ENCODE measurements at places on chromosomes 13 and 19.
A peak's percentile ranks its signal among the peaks of the same experiment; 100 is the strongest.

GRCh38 chr19:35088131-35088913, 27.3 kb upstream of the FXYD3 start:
- DNase-seq, result no peak

GRCh38 chr13:40172149-40172591, 494.3 kb downstream of the FOXO1 start:
- DNase-seq, result no peak

DNA sequence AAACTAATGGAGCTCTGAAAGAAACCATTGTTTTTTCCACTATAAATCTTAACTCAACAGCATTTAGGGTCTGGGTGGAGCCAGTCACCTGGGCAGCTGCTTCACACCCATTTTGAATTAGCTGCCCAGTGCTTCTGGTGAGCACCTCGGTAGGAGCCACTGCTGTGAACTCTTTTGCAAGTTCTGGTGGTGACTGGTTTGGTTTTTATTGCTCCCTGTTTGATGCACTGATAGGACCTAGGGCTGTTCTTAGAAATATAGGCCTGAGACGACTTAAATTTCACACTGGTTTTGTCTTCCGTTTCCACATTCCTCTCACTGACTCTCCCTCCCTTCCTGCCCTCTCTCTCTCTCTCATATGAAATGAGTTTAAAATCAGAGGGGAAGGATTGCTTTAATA, 103.9 kb downstream of the GGACT start:
- DNase-seq, result no peak

- DNase-seq, result no peak
These were observed 286.1 kb downstream of the SPRY2 start for GRCh38 chr13:80054806-80055205.

- no peak for DNase-seq
These were observed 945 bp upstream of the CPAMD8 start for GRCh38 chr19:17027535-17027975.

DNA sequence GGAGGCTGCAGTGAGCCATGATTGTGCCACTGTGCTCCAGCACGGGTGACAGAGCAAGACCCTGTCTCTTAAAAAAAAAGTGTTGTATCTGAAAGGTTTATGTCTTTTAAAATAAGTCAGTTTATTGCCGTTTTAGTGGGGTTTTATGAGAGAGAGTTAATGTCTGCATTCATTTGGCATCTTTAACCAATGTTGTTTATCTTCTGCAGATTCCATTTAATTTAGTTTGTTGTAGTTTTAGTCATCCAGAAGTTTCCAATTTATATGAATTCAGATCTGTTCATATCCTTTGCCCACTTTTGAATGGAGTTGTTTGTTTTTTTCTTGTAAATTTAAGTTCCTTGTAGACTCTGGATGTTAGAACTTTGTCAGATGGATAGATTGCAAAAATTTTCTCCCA, 36.7 kb upstream of the LPAR6 start:
- DNase-seq, result no peak

- DNase-seq, result no peak
These were observed 75.9 kb upstream of the RNF113B start for GRCh38 chr13:98252931-98253470.

- DNase-seq, result no peak
These were observed 9.2 kb upstream of the KANK3 start for GRCh38 chr19:8352134-8352827.

DNA sequence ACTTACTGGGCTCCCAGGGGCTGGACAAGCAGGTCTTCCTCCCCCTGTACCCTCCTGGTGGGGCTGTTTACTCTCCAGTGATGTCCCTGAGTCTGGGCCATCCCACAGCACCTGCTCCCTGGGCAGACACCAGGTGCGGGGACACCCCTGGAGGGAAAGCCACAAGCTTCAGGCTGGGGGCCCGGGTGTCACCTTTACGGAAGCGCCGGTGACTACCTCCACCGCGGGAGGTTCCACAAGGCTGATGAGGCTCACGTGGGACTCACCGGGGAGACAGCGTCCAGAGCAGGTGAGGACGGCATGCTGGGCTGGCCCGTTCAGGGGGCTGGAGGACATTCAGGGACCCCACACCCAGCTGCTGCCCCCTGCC, 24.9 kb downstream of the NFILZ start:
- DNase-seq, result no peak

GRCh38 chr13:109160357-109160756, 530.9 kb downstream of the MYO16 start:
- DNase-seq, result no peak

DNA sequence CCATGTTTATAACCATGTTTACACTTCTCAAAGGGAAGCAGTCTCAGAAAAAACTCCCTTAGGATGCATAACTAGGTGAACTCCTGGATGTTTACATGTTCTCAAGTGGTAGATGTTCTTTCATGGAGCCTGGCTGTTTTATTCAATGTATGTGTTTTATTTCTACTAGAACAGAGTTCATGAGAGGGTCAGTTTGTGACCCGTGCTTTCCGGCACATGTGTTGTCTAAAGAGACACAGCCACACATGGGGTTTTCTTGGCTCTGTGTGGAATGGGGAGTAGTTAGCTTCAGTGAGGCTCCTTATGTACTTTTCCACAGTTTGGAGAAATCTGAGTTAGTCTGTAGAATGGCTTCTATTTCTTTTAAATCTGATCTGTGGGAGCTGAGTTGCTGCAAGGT, 60.9 kb downstream of the ATP8A2 start:
- no peak for DNase-seq

- DNase-seq, result no peak
These were observed 3.9 kb upstream of the ATP11A start for GRCh38 chr13:112685896-112686295.

DNA sequence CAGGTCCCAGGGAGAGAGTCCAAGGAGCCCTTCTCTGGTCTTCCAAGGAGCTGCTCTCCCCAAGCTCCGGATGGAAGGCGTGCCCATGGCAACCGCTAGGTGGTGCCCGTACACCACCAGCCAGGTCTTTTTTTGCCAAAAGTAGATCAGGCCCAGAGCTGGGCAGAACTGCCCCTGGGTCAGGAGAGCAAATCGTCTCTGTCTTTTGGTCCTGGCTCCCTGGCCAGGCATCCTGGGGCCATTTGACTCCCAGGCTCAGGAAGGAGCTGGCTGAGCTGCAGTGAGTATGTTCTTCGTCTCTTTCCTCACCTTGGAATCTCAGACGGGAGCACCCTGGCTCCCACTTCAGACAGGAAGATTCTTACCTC, 24.6 kb upstream of the BCL3 start:
- DNase-seq, result peak; percentile 79

DNA sequence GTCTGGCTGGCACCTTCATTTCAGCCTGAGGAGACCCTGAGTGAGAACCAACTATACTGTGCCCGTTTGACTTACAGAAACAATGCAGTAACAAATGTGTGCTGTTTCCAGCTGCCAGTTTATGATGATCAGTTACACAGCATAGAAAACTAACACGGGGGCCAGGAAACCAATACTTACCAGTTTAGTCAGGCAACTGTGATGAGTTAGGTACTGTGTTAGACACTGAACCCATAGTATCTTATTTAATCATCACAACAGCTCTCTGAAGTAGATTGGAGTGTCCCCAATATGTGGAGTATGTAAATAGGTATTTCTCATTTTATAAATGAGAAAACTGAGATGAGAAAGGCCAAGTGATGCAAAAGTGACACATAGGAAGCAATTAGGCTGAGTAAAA, 620.9 kb upstream of the KLF12 start:
- no peak for DNase-seq

DNA sequence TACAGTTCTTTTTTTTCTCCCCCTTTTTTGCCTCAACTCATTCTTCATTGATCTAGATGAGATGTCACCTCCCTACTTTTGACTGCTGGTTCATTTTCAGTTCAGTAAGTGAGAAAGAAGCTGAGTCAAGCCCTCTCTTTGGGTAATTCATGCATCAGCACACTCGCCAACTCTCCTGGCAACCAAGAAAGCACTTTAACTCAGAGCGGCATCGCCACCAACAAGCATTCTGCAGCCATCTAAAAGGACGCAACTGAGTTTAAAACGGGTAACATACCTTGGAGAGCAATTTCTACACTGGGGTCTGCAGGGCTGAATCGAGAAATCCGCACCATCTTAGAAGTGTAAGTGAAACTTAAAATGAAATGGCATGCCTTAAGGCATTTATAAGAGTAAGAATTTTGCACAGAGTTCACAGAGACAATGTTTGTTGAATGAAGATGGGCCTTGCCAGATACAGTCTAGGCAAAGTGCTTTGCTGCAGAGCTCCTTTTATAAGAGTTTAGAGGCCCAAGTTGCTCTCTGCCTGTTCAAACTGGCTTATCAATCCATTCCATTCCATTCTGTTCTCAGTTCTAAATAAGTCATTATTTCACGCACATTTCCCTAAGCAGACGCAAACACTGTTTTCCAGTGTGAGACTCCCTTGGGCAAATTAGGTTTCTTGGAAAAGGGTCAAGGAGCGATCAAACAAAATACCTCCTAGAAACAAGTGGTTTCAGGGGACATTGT, 338.0 kb downstream of the ENOX1 start:
- DNase-seq, result no peak

GRCh38 chr19:11152318-11153062, 3.1 kb downstream of the SPC24 start:
- no peak for DNase-seq

- DNase-seq, result no peak
These were observed 987.0 kb downstream of the DIAPH3 start for GRCh38 chr13:59176775-59177174.

All from GDM1 (cell line).